Foreskin fibroblast (primary cell): ENCODE measurements at places on chromosomes 13 and 19.

GRCh38 chr13:25946321-25946720, 105.5 kb downstream of the SHISA2 start:
- DNase-seq = no peak

GRCh38 chr19:45250216-45250831, 747 bp upstream of the MARK4 start:
- DNase-seq = no peak

DNA sequence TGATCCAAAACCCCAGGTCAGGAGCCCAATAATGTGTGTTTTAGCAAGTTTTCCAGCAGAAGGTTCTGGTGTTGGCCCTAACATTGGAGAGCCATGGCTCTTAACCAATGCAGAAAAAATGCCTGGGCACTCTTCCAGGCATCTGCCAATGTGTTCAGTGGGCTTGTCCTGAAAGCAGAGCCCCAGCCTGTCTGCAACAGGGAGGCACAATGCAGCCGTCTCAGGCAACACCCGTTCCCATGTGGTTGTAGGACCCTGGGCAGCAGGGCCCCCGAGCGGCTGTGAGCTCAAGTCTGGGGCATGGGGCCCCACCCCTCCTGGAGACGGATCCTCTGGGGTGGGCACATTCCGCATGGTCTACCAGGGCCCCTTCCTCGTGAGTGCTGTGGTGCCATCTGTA, 58.1 kb upstream of the SIAH3 start:
- no peak for DNase-seq

DNA sequence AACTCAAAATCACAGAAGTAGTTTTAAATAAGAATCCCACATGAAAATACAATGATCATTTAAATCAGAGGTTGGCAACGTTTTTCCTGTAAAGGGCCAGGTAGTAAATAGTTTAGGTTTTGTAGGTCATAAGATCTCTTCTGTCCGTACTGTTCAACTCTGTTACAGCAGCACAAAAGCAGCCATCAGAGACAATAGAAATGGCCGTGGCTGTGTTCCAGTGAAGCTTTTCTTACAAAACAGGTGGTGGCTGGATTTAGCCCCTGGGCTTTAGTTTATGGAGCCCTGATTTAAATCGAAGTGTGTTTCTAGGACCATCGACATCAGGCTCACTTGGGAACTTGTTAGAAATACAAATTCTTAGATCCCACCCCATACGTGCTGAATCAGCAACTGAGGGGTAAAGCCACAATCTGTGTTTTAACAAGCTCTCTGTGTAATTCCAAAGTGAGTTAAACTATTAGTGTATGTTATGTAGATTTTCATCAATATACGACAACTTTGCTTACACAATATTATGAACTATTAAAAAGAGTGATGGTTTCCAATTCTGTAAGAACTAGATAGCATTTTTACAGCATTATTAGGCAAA, 54.8 kb upstream of the MIR17HG start:
- DNase-seq = no peak

- no peak for DNase-seq
Measured at GRCh38 chr13:32075170-32075851, 43.7 kb downstream of the FRY start.

DNA sequence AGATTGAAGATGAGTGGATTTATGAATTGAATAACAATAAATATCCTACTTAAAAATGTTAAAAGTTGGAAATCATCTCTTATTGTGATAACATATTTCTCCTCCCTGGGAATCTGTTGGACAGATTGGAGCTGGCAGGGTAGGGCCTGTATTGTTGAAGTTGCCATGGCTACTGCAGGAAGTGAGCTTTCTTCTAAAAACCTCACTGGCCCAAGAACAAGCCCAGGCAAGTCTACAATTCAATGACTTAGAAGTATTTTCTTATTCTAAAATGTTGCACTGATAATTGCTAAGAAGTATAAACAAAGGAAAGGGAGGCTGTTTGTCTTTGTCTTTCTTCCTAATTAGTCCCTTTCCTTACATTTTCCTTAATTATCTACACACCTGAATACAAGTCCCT, 112.1 kb downstream of the DLEU7 start:
- peak; percentile 80 for DNase-seq

DNA sequence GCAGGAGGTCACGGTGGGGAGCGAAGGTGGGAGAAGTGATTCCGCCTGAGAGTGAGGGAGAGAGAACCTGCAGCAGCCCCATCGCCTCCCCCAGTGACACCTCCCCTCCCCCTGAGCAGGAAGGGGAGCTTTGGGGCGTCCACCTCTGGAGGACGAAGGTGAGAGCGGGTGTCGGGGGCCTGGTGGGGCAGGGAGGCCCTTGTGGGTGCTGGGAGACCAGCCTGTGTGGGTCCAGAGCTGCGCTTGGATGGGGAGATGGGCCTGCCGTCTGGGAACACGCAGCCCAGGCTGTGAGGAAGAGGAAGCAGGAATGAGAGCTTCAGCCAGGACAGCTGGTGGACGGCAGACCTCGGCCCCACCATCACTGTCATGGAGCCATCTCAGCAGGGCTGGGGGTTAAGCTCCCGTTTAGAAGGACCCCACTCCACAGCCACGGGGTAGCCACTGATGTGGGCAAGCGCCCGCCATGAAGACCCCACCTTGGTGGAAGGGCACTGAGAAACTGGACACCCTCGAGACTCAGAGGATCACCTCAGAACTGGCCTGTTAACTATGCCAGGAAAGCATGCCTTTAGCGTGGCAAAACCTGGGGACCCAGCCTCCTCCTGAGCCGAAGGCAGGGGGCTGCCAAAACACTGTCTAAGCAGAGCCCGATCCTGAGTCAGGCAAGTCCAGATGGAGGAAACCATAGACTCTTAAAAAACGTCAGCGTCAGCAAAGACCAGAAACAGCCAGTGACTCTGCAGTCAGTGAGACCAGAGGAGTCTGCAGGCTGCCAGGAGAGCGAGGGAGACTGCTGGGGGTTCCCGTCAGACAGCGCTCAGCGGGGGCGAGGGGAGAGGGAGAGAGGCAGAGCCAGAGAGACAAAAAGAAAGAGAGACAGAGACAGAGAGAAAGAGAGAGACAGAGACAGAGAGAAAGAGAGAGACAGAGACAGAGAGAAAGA, 6.4 kb upstream of the PROZ start:
- peak; percentile 79 for DNase-seq

- peak; percentile 3 for DNase-seq
Measured at GRCh38 chr19:12202250-12202649, 39.4 kb downstream of the ZNF136 start.

DNA sequence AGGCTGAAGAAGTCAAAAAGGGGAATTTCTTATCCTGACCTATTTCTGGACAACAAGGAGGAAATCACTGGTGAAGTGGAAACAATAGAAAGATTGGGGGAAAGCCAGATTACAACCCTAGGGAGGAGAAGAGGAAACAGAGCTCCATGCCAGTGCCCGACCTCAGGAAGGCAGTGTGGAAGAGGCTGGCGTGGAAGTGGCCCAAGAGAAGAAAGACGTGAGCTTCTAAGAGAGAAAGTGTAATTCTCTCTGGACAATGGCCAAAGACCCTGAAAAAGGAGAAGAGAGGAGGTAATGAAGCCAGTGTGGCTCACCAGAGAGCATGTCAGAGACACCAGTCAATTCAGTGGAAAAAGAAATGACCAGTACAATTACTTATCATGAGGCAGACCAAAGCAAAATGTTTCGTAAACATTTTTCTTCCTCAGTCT, 52.6 kb upstream of the URAD start:
- no peak for DNase-seq

GRCh38 chr19:40750058-40750873, at the start of gene ACTMAP:
Gene ACTMAP (minus strand): TSS chr19:40750477. CDS start chr19:40749803, 674 bp downstream.
- DNase-seq = peak; percentile 100

- no peak for DNase-seq
Measured at GRCh38 chr19:35708391-35708790, 4.0 kb downstream of the ZBTB32 start.

DNA sequence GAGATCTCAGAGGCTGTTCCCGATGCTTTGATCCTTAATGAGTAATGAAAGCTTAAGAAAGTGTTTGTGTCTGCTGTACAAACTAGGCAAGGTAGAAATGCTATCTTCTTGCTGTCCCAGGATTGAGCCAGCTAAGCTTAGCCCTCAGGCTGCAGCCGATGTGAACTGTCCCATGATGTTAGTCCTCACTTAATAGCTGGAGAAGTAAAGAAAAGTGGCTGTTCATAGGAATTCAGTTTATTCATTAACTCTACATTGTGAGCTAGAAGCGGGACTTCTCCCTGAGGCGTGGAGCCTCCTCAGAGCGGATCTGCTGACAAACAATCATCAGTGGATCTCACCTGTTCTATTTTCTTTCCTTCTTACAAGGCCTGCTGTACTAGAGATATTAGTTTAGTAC, 10.1 kb upstream of the GSX1 start:
- no peak for DNase-seq

DNA sequence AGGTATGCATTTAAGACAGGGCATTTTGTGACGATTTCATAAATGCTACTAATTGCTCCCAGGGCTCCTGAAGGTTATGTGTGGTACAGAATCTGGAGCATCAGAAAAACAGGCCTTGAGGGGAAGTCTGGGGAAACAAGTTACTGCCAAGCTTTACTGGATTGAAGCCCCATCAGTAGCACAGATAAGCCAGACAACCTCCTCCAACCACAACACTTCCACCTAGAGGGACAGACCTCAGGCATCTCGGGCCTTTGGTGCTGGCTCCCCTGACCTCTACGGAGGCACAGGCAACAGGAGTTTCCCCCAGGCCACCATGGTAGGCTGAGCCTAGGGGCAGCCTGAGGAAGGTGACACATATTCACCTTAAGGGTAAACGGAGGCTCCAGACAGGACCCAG, 54.1 kb downstream of the ABCC4 start:
- no peak for DNase-seq

DNA sequence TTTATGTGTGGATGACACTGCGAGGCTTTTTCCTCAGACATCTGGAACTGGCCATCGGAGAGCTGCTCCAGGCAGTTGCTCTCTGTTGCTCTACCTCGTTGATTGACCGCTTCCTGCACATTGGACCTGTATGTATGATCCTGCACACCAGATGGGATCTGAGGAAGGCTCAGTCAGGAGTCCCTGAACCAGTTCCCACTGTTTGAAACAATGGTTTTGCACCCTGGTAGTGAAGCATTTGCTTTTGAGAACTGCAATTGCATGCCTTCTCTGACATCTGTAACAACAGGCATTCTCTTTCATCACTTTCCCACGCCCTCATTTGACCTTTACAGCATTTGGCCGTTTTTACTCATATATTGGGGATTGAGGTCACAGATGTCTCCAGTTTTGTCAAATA, 61.1 kb upstream of the NPAS1 start:
- DNase-seq = peak; percentile 87

DNA sequence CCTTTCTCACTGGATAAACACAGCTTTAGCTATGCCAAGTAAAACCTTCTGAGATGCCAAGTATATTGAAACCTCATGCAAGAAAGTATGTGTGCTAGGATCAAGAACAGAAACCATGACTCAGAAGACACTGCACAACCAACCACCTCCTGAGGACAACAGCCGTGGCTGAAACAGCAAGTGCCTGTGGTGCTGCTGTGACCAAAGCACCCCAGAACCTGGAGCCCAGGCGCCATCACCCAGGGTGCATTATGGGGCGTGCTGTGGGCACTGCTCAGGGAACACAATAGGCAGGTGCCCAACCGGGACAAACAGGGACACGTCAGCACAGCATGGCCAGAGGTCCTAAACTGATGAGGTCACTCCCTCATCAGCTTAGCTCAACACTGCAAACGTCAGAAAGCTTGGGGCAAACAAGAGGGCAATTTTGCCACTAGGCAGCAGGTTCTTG, 101.3 kb upstream of the SLC15A1 start:
- peak; percentile 74 for DNase-seq

- no peak for DNase-seq
Measured at GRCh38 chr13:30873499-30873898, 32.6 kb upstream of the MEDAG start.

DNA sequence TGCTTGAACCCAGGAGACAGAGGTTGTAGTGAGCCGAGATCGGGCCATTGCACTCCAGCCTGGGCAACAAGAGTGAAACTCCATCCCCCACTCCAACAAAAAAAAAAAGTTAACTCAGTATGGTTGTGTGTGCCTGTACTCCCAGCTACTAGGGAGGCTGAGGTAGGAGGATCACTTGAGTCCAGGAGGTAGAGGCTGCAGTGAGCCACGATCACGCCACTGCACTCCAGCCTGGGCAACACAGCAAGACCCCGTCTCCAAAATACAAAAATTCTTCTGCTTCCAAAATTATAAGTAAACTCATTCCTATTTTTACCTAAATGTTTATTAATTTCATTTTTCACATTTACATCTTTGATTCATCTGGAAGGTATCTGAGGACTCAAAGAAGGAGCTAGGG, 14.4 kb downstream of the PNMA8A start:
- DNase-seq = no peak

DNA sequence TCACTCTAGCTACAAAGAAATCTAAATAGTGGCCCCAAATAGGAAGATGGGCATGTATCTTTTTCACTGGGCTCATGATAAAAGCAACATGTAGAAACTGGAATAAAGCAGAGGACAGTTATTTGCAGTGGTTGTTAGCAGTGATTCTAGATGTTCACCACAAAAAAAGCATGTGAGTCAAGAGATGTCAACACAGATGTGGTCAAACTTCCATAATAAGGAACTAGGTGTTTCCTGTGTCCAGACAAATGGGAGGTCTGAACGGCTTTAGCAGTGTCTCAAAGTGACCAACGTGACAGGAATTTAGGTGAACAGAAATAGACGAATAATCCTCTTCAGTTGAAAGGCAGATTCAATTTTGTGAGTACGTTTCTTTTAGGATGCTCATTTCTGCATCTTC, 162.7 kb downstream of the TBC1D4 start:
- peak; percentile 16 for DNase-seq

- peak; percentile 37 for DNase-seq
Measured at GRCh38 chr19:53463263-53463662, 4.3 kb upstream of the ZNF813 start.

- no peak for DNase-seq
Measured at GRCh38 chr13:99967498-99967868, 4.1 kb downstream of the ZIC5 start.

- DNase-seq = no peak
Measured at GRCh38 chr13:70842062-70842644, 733.9 kb upstream of the KLHL1 start.

DNA sequence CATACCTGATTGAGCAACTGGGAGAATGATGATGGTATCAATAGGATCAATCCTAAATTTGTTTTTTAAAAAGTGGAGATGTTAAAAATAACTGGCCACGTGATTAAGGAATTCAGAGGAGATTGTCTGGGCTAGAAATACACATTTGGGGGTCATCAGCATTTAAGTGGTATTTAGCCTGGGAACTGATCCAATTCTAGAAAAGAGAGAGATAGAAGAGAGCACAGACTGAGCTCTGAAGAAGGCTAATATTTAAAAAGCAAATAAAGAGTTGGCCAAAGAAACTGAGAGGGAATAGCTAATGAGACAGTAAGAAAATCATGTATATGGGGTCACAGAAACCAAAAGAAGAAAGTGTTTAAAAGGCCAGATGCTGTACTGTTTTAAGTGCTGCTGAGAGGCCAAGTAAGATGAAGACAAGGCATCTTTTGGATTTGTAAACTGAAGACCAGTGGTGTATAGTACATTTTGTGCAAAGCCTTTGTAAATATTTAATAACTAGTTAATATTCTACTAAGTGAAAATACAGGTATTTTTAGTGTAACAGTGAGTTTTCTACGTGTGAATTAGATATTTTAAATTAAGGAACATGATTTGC, 40.2 kb downstream of the UBL3 start:
- no peak for DNase-seq

GRCh38 chr13:42973581-42973980, 18.5 kb downstream of the EPSTI1 start:
- DNase-seq = peak; percentile 17
